ENCODE measurements at places on chromosomes 5 and 9.

- no peak for DNase-seq
These were observed 27.9 kb downstream of the KDM4C start for GRCh38 chr9:6785682-6786081.

DNA sequence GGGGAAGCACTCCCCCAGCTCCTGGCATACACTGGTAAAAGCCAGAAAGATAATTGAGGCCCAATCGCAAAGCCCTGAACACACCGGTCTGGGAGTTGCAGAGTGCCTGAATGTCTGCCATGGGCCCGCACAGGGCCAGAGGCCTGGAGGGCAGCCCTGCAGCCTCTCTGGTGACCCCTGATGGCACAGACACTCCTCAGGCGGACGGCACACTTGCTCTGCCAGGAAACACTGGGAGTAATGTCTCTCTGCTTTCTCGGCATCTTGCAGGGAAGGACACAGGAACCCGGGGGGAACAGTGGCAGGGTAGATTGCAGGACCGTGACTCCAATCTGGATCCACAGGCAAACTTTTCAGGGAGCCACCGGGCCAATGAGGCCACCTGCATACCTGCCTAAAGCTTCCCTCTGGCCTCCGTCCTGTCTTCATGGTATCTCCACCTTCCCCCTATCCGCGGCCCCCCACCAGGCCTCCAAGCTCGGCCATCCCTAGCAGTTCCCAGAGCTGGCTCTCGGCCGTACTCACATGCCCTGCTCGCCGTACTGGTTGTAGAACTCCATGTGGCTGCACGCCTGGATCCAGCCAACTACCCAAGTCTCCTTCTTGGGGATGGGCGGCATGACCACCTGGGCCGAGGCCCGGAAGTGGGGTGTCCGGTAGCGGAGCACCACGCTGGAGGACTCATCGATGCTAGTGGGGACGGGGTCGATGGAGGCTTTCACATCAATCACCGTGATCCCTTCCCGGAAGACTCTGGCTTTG, 797 bp downstream of the FAM78A start:
- peak; percentile 62 for DNase-seq

- no peak for DNase-seq
These were observed 75.1 kb downstream of the MROH2B start for GRCh38 chr5:40995801-40996586.

GRCh38 chr5:73781107-73781768, 155.2 kb downstream of the ARHGEF28 start:
- DNase-seq = no peak

DNA sequence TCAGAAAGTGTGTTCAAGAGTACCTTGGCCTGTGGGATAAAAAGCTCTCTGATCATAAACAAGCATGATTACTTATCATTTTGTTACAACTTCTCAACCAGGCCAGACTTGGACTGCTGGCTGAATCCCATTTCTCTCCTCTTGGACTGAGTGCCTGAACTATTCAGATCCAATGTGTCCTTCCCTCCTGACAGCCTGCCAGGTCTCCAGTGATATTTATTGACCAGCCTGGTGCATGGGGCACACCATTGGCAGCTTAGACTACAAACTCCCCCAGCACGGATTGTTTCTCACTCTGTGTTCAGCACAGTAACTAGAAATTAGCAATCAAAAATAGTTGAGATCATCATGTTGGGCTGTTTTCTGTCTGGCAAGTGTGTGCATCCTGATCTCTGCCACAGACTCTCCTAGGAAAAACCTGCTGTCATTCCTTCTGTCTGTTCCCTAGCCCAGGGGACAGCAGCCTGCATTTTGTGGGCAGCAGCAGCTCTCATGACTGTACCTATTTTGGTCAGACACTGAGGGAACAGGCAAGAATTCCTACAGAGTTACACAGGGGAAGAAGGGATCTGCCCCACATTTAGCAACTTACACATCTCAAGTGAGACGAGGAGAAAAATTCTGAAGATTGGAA, 348.1 kb downstream of the ADAMTS6 start:
- DNase-seq = no peak

DNA sequence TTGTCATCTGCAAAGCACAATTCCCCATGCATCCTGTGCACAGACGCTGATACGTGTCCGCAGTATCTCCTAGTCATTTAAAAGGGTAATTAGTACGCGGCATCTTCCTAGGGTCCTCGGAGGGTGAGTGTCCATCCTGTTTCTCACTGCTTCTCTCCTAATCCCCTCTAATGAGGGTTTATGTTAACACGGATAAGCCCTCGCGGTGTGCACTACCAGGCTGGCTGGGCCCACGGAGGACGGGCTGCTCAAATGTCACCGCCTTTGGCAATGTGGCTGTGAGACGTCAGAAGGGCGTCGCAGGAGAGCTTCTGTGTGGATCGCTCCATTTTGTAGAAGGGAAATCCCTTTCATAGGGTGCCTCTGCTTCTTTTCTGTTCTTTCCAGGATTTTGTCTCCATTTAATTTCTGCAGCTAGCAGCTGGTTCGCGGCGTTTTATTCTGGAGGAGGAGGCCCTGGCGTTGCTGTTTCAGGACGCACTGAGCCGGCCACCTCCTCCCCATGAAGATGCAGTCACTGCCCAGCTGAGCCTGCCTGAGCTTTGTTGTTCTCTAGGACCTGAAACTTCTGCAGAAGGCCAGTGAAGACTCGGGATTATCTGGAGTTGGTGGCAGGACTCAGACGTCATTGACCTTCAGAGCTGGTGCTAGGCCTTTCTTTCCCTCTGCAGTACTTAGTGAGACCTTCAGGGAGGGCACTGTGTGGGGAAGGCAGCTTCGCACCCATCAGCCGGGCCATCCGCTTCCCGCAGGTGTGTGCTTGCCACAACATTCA, 326.1 kb upstream of the IRX1 start:
- no peak for DNase-seq

GRCh38 chr5:59724482-59725391, 168.8 kb downstream of the PDE4D start:
- DNase-seq = peak; percentile 31

- no peak for DNase-seq
These were observed 184.5 kb downstream of the RGS3 start for GRCh38 chr9:113648048-113648447.

- no peak for DNase-seq
These were observed 127.0 kb upstream of the RPS23 start for GRCh38 chr5:82405161-82405560.

- peak; percentile 18 for DNase-seq
These were observed 65.4 kb downstream of the PAX5 start for GRCh38 chr9:36968574-36969215.

- DNase-seq = no peak
These were observed 2.5 kb downstream of the CD14 start for GRCh38 chr5:140630292-140631035.

DNA sequence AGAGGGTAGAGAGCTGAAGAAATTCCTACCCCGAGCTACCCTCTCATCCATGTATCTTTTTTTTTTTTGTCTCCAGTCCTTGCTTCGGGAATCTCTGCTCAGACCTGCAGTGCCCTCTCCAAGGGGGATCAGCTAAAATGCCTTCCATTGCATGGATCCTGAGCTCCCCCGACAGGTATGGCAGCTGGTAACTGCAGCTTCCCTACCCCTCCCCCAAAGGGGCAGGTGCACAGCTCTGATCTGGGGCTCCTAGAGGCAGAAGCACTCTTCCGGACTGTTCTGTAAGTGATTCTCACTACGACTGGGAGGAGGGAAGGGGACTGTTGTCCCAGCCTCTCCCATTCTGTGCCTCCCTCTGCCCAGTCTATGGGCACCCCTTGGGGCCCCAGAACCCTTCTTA, 169.6 kb downstream of the MELK start:
- DNase-seq = no peak

DNA sequence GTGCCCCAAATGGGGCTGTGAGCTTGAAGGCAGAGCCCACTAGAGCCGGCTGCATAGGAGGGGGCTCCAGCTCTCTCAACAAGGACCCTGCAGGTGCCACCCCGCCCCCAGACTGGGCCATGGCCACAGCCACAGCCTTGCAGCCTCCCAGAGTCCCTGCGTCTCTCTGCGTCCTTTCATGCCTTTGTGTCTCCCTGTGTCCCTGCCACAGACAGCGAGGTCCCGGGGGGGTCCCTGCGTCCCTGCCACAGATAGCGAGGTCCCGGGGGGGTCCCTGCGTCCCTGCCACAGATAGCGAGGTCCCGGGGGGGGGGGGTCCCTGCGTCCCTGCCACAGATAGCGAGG, 6.3 kb downstream of the NOXA1 start:
- DNase-seq = no peak

GRCh38 chr9:20564650-20565049, 57.6 kb downstream of the MLLT3 start:
- DNase-seq = no peak

DNA sequence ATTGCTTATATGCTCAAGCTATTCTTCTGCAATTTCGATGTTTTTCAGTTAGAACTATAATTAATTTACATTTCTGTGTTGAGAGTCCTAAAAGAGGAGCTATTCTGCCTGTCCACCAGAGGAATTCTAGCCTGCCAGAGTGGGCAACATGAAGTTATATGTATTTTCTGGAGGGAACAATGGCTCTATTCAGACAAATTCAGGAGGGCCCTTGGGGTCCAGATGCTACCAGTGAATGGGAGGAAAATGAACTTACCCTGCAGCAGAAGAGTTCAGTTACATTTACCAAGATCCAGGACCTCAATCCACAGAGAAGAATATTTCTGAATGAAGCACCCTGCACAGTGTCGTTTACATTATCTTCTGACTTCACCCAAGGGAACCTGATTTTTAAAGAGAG, 80.7 kb downstream of the ITGA1 start:
- DNase-seq = no peak

GRCh38 chr5:151483647-151484046, 36.2 kb downstream of the SLC36A1 start:
- DNase-seq = no peak

DNA sequence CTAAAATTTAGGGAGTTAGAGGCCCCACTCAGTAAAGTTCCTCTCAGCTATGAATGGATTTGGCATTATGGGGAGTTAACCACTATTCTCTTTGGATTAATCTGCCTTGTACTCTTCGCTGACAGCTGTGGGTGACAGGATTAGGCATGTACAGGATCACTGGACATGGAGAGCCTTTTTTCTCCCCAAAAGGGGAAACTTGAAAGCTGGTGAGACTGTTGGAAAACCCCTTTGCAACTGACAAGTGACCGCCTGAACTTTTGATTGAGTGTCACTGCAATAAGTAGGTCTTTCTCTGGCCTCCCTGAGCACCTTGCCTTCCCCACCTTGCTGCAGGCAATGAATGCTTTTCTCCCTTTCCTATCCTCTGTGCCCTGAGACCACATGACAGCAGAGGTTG, 68.3 kb downstream of the ERP44 start:
- no peak for DNase-seq

DNA sequence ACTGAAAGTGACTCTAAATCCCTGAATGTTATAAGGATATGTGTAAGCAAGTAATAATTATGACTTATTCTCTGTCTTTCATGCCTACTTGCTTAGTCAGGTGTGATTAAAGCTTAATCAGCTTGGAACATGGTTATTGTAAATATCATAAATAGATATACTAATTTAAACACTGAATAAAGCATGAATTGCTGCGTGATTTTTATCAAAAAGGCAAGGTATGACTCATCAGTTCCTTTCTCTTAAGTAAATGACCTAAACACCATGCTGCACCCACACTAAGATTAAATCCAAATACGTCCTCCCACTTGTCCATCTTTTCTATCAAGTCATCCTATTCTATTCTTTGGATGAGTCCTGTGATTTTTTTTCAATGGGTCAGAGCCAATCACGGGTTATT, 124.6 kb upstream of the MTAP start:
- no peak for DNase-seq

DNA sequence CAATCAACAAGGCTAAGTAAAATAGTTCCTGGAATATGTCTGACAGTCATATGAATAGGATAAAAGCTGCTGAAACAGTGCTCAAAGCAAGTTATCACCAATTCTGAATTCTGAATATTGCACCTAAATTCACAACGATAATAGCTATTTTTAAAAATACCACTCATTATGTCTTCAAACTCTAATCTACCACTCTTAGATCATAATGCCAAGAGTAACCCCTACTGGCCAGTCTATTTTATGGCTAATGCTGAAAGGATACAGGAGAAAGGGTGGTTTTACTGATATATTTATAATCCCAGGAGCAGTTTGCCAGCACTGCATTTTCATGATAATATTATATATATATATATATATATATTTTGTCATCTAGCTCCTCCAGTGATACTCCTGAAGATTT, 232.8 kb downstream of the PDE4D start:
- no peak for DNase-seq

- no peak for DNase-seq
These were observed 61.0 kb upstream of the SMIM23 start for GRCh38 chr5:171724468-171725204.

GRCh38 chr5:27962198-27962597, 923.8 kb upstream of the CDH9 start:
- no peak for DNase-seq

DNA sequence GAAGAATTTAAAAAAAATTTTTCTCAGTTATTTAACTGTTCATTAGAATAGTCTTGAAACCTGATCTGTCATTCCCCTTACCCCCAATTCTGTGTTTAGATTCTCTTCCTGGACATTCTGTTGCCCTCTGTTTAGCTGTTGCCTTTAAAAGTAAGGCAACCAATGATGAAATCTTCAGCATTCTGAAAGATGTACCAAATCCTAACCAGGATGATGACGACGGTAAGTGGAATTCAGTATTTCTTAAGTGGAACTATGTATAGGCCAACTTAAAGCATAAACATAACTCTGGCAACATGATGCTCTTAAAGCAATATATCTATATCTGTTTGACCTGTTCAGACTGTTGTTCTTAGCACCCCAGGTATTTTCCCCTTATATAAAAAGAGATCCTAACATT, 27.2 kb downstream of the NCBP1 start:
- no peak for DNase-seq

DNA sequence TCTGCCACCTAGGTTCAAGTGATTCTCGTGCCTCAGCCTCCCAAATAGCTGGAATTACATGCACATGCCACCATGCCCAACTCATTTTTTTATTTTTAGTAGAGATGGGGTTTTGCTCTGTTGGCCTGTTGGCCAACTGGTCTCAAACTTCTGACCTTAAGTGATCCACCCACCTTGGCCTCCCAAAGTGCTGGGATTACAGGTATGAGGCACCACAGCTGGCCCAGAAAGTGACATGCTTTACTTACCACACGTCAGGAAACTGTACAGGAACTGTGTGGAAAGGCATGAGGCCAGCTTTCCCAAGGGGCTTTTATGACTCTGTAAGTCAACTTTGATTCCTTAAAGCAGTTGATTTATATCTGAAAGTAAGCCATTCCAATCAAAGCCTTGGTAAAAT, 25.0 kb downstream of the DNAJB5 start:
- no peak for DNase-seq

GRCh38 chr9:98037357-98037756, 19.2 kb upstream of the NANS start:
- no peak for DNase-seq
